Lung (tissue), 17 donors: ENCODE measurements at places on chromosomes 6 and 20.

DNA sequence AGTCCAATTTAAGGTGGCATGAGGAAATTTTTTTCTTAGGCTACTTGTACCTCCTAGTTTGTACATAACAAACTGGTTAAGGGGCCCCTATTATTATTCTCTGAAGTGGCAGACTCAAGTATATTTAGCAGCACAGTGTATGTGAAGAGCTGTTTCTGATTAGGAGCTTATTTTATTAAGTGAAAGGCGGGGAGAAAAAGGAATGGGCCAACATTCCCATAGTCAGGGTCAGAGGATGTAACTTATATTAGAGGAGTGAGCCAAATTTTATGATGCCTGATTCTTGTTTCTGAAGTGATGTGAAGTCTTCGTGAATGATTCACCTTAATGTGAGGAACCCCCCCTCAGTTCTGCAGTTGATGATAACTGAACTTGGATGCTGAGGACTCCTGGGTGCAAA is 2.8 kb downstream of the HECA start:
- DNase-seq, result peak; percentile 60

DNA sequence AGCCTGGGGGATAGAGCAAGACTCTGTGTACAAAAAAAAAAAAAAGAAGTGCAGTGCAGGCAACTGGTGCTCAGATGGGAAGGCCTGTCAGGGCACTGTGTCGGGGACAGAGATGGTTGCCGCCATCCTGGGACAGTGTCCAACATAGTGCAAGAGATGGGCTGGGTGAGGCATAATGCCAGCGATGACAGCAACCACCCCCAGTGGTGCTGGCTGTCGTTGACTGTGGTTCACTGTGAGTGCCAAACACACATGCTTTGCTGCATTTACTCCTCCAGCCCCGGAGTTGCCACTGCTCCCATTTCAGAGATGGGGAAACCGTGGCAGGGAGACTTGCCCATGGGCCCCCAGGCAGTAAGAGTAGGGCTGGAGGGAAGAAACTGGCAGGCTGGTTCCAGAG is 5.2 kb upstream of the C20orf203 start:
- DNase-seq, result peak; percentile 48

DNA sequence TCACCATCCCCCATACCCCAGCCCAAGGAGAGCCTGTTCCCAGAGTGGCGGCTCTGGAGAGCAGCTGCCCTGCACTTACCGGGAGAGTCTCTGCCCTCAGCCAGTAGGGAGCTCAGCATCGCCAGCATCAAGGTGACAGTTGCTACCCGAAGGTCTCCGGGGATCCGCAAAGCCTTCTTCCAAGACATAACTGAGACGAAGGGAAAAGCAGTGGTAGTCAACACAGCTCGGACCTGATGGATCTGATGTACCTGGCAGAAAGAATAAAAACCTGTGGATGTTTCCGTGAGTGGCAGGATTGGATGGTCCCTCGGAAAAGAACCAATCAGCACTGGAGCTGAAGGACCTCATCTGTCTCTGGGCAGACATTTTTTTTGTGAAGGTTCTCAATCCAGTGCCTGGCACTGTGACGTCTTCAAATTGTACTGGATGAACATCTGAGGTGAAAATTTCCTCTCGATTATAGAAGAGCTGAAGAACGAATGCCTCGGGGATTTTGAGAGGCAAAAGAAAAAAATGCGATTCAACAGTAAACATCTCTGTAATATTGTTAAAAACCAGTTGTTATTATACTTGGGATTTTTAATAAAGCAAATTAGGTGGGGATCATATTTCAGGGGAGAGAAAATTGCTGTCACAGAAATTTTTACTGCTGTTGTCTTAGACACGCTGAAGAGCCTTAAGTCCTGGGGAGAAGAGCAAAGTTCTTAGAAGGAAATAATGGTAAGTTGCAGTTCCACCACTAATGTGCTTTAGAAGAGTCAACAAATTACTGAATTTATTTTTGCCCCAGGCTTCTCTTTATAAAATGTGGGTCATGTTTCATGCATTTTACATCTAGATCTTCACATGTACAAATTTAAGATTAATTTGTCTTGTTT is at the start of gene HLA-DQB1:
HLA-DQB1 (minus strand) TSS at position 238 of the 881 bp plus-strand sequence; CDS start at position 188, 50 bp downstream.
- no peak for DNase-seq

- DNase-seq, result no peak
These were observed 15.8 kb downstream of the RNF8 start for GRCh38 chr6:37369321-37370201.

- peak; percentile 45 for DNase-seq
These were observed 561.8 kb upstream of the AGPAT4 start for GRCh38 chr6:161835500-161836215.
